ENCODE measurements at places on chromosomes 16 and 17.

DNA sequence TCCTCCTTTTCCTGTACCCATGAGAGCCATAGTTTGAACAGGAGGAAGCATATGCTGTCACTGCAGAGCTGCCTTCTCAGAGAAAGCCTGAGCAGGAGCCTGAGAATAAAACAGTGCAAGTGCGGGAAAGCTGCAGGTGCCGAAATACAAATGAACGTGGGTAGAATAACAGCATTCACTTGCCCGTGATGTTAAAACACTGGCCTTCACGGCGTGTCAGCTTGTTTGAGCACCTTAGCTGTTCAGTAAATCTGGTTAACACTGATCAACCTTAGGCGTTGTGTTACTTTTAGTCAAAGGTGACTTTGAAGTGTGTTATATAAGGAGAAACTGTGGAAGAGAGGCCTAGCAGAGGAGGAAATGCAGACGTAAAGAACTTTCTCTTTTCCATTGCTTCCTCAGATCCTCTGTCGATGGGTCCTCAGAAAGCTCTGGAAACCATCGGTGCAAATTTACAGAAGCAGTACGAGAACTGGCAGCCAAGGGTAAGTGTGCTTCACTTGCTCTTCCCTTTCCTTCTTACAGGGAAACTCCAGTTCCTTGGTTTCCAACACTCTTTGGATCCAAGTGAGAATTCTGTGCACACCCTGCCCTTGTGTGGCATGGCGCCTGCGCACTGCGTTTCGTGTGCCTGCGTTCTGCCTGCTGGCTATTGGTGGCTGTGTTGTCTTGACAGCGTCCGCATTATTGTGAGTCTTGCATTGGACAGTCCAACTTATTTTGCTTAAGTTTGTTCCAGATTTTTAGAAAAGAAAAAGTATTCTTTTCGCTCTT is 98.9 kb downstream of the RPTOR start:
- no peak for DNase-seq

DNA sequence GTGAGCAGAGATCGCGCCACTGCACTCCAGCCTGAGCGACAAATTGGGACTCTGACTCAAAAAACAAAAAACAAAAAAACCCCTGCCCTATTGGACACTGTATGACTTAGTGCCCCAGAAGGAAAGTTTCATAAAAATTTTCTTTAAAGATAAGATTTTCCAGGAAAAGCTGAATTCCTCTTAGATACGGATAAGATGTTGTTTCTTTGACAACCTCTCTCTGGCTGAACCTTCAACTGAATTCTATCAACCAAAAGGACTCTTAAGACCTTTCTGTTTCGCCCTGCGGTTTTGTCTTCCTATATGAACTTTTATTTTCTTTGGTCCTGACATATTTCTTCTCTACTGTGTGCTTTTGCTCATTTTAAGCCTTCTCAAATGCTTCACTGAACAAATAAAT is 35.8 kb downstream of the CPPED1 start:
- no peak for DNase-seq

DNA sequence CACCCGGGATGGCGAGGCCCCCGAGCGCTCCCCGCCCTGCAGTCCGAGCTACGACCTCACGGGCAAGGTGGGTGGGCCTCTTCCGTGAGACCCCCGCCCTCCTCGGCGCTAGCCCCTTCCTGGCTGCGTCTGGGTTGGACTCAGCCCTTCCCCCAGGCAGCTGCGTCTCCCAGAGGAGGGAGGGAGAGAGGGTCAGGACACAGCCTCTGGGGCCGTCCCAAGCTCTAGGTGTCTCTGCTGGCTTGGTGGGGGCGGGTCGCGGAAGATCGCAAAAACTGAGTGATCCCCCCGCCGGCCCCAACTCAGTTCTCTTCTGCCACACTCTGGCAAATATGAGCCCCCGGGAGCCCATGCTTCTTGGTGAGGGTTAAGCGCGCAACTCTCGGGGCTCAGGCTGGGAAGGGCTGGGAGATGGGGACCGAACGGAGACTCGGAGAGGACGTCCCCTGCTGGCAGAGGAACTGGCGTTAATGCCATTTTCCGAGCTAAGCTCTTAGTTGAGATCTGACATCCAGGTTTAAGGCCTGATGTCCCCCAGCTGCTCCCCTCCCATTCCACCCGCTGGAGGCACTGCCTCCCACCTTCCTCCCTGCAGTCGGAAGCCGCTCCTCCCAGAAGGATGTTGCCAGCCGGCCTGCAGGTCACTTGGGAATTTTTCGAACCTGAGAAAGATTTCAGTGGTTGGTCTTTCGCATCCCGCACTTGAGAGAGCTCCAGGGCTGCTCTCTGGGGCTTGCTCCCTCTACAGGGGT is 419 bp downstream of the RAB37 start:
- DNase-seq = peak; percentile 70

DNA sequence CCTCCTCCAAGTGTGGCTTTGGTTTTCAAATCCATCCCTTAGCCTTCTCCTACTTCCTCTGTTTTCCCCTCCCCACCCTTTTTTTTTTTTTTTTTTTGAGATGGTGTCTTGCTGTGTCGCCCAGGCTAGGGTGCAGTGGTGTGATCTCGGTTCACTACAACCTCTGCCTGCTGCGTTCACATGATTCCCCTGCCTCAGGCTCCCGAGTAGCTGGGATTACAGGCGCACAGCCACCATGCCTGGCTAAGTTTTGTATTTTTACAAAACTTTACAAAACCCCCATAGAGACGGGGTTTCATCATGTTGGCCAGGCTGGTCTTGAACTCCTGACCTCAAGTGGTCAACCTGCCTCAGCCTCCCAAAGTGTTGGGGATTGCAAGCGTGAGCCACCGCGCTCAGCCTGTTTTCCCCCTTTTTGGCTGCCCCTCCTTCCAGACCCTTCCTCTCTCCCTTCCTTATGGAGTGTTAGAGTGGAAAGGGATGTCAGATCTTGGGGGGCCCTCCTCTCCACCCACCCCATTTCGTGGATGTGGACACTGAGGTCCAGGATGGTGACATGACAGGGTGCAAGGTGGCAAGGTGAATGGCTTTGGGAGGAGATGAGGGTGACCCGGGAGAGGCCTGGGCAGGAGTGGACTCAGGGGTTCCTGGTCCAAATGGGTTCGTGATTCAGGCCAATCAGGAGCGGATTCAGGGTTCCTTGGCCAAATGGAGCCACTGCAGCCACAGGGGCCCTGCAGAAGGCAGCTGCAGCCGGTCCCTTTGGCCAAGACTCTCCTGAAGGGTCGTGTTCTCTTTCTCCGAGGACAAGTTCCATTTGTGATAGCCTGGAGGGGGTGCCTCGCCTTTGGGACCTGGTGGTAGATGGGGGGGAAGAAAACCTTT is 4.8 kb downstream of the ABCC1 start:
- no peak for DNase-seq

- peak; percentile 21 for DNase-seq
Measured at GRCh38 chr17:31559584-31560501, 168.4 kb downstream of the RAB11FIP4 start.

DNA sequence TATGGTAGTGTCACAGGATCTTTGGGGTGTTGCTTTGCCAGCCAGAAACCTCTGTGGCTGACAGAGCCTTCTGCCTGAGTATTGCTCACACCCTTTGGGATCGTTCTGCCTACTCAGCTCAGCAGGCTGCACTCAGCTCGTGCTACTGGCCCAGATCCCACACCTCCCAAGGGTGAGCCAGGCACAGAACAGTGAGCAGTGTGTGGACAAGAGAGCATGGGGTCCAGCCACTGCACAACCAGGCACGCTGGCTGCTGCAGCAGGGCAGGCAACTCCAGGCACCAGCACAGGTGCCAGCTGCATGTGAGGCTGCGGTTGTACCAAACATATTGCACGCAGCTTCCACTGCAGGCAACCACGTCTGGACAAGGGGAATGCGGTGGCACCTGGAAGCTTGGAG is 84.9 kb downstream of the CYB561 start:
- no peak for DNase-seq

DNA sequence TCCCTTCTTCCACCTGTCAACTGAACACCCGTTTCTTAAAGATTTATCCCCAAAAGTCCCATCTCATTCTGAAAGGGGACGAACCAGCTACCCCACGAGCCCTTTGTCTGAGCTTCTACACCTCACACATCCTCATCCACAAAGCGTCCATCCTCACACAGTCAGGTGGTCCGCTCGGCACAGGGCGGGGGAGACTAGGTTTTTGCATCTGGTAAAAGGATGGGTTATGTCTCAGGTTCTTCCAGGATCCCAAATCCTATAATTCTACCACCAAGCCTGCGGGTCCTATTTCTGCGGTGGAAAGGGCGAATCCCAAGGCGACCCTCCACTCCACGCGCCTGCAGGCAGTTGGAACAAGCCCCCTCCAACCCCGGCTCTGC is 458 bp downstream of the GFOD2 start:
- peak; percentile 34 for DNase-seq

- DNase-seq = no peak
Measured at GRCh38 chr16:49464093-49464492, 90.5 kb downstream of the C16orf78 start.

GRCh38 chr16:51951668-51952298 is 595.2 kb downstream of the TOX3 start:
- no peak for DNase-seq

Measured in activated CD4-positive, alpha-beta T cell treated with anti-CD3 and anti-CD28 coated beads for 36 hours (primary cell).